GM18507 (cell line): ENCODE measurements at places on chromosomes 12 and 14.

GRCh38 chr14:30656190-30656632, 34.1 kb downstream of the SCFD1 start:
- DNase-seq, result no peak

DNA sequence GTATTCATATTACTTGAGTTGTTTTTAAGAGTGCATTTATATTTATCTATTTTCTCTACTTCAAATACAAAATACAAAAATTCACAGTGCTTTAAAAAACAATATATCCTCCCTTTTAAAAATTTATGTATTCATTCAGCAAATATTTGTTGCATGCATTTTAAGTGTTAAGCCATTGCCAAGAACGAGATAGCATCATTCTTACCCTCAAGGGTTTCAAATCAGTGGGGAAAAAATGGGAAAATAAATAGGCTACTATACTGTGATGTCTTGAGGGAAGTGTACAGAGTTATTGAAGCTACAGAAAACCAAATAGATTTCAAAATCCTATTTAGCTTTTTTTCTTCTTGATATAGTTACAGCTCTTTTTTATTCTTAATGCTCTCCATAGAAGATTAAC, 23.2 kb downstream of the MRPS35 start:
- no peak for DNase-seq

- DNase-seq, result no peak
These were observed 813.0 kb downstream of the NRXN3 start for GRCh38 chr14:78983126-78983525.

- no peak for DNase-seq
These were observed 7.5 kb upstream of the KLRK1 start for GRCh38 chr12:10397296-10397695.

GRCh38 chr12:28909291-28909690, 239.8 kb upstream of the FAR2 start:
- no peak for DNase-seq

DNA sequence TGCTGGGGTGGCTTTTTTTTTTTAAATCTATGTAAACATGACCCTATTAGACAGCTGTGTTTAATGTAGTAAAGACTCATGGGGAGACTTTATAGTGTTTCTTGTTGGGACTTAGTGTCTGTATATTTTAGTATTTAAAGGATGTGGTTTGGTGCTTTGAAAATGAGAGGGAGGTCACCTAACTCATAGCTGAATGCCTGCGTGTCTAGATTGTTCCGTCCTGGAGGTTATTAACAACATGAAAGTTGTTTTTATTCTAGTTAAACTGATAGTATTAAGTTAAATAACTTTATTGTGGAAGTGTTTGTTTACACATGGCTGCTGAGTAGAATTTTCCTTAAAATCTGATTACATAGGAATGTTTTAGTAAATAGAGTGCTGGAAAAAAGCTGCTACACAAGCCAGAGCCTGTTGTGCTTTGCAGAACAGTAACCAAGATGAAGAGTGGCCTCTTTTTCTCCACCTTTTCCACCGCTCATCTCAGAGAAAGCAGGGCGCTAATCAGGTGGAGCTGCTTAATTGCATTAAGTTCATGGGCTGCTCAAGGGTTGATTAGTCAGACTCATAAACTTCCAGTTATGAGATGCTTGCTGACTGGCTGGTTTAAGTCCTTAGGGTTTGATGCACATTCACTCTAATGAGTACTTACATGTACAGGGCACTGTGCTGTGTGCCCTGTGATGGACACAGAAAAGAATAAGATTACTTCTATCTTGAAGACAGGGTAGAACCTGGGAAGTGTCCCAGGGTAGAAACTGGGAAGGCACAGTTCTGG, 62.7 kb downstream of the FBXO34 start:
- DNase-seq, result no peak

GRCh38 chr14:80404413-80404812, 193.1 kb upstream of the DIO2 start:
- no peak for DNase-seq

DNA sequence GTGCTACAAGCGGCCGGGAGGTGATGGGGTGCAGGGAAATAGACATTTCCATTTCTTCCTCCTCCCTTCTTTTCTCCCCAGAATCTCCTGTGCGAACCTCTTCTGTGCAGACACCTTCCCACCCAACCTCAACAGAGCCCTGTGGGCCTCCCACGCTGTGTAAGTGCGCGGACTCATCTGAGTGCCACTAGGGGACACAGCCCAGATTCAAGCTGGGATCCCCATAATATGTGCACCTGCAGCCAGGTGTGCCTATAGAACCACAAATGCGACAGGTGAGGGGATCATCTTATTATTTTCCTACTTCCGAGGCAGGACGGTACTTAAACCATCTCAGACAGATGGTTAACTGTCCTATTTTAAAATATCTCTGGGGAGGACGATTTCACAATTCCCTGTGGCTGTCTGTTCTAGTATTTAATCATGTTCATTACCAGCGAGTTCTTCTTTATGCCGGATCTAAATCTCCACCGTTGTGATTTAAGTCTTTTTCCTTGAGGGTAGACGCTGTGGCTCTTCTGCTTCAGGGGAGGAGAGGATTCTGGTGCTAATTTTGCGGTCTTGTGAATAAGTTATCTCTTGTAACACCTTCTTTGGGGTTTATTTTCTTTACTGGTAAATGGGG, 17.2 kb upstream of the CACNA1C start:
- no peak for DNase-seq

GRCh38 chr12:113271853-113272561, 50.7 kb downstream of the TPCN1 start:
- no peak for DNase-seq
